ENCODE measurements at places on chromosomes 11 and 22.

GRCh38 chr22:24159650-24160049, 21.6 kb upstream of the SUSD2 start:
- no peak for DNase-seq

DNA sequence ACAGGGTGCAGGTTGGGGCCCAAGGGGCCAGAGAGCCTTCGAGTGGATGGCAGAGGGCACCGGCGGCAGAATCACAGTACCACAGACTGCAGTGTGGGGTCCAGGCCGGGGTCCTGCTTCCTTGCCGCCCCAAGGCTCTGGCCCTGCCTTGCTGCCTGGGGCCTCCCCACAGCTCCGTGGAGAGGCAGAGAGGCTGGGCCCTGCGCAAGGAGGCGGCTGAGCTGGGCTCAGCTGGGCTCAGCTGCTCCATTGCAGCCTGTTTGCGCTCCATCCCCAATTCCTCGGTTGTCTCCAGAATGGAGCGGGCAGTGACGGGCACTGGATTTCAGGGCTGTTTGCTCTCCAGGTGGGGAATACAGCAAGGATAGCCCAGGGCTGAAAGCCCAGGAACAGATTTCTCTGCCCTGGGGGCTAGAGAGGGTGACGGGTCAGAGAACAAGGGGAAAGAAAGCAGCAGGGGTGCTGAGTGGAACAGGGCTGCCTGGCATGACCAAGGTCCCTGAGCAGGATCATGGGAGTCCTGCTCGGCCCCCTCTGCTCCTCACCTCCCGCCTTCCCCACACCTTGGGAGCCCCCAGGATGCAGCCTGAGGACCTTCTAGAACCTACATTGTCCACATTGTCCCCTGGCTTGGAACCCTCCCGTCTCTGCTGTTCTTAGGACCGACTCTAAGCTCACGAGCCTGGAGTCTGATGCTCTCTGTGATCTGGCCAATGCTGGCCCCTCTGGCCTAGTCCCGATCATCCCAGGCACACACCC, 18.9 kb downstream of the MRGPRG start:
- DNase-seq, result no peak

DNA sequence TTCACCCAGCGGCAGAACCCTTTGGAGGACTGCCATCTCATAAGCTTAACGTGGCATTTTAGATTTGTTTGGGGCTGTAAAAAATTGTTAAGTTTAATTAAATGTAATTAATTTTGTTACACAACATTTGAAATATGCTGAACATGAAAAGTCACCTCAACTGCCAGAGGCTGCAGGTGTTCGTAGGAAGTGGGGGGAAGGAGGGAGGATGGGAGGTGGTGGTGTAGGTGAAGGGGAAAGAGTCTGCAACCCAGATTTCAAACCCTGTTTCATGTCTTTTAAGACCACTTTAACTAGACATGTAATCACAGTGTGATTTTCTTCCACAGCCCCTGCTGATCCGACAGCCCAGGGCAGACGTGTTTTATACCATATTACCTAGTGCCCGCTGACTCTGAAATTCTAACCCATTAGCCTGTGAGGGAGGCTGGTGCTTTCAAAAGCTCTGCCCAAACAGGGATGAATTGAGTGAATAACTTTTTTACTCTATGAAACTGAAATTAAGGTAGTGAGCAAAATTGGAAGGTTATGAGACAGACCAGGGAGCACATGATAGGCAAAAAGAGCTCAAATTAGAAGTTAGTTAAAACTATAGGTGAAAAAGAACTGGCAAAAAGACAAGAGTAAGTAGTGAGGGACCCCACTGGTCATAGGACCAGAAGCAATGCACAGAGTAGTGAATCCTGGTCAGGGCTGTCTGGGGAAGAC, 279.8 kb downstream of the DDX10 start:
- DNase-seq, result no peak

- no peak for DNase-seq
Observed at GRCh38 chr11:128494418-128495332, 92.7 kb downstream of the ETS1 start.

DNA sequence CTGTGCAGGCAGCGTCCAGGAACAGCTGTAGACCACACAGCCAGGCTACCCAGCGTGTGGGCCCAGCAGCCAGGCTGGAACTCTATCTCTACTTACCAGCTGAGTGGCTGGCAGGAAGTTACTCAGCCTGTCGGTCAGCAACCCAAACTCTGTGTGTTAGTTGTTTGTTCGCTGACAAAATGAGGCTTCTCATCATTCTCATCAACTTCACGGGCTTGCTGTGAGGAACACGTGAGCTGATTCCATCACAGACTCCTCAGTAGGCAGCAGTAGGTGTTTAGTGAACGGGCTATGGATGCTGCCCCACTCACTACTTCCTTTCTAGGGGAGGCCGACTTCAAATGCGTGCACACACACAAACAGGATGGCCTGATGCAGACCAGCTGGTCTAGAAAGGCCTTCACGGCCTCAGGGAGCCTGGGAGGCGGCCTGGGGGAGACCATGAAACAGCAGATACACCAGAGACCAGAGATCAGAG, 830 bp upstream of the SPDYC start:
- no peak for DNase-seq

DNA sequence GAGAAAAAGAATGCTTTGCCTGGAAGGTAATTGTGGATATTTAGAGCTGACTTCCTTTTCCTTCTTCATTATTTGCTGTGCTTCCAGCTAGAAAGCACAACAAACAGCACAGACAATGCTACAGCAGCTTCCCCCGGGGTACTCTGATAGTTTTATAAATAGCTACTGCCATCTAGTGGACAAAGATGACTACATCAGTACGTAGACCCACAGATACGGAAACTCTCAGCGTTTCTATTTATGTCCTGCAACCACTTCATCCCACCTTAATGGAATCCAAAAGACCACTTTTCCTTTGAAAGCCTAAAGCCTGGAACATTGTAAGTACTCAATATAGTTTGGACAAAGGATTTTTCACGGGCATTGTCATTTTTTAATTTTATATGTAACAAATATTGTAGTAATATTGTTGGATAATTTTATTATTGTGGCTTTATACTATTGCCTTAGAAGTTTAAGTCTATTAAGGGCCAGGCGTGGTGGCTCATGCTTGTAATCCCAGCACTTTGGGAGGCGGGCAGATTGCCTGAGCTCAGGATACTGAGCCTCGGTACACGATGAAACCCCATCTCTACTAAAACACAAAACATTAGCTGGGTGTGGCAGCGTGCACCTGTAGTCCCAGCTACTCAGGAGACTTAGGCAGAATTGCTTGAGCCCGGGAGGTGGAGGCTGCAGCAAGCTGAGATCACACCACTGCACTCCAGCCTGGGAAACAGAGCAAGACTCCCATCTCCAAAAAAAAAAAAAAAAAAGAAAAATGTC, 7.5 kb downstream of the HSPA8 start:
- peak; percentile 26 for DNase-seq

DNA sequence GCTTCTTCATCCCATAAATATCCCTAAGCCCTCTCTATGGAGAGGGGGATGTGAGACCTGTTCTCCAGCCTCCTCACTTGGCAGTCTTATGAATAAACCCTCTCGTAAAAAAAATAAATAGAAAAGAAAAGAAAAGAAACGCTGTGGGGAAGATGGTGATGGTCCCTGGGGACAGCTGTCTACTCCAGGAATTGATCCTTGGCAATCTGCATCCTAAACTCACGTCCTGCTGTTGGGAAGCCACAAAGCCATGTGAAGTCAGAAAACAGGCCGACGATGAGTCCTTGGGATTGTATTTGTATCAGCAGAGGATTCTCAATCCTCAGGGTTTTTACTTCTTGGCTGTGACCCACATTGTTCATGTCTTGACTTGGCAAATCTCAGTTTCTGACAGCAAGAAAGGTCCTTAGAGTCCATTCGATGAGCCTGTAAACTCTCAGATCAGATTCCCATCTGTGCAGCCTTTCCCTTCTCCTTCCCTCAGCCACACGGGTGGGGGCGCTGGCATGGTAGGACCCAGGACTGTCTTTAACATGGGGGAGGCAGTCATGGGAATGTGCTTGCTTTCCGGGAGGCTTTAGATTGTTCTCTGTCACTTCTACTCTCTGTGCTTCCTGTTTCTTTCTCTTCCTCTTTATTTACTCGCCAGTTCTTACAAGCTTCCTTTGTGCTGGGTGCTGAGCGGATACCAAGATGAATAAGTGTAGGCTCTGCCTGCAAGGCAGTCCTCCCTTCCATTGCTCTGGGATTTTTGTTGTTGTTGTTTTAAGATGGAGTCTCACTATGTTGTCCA, 24.9 kb downstream of the TCP11L1 start:
- peak; percentile 16 for DNase-seq

DNA sequence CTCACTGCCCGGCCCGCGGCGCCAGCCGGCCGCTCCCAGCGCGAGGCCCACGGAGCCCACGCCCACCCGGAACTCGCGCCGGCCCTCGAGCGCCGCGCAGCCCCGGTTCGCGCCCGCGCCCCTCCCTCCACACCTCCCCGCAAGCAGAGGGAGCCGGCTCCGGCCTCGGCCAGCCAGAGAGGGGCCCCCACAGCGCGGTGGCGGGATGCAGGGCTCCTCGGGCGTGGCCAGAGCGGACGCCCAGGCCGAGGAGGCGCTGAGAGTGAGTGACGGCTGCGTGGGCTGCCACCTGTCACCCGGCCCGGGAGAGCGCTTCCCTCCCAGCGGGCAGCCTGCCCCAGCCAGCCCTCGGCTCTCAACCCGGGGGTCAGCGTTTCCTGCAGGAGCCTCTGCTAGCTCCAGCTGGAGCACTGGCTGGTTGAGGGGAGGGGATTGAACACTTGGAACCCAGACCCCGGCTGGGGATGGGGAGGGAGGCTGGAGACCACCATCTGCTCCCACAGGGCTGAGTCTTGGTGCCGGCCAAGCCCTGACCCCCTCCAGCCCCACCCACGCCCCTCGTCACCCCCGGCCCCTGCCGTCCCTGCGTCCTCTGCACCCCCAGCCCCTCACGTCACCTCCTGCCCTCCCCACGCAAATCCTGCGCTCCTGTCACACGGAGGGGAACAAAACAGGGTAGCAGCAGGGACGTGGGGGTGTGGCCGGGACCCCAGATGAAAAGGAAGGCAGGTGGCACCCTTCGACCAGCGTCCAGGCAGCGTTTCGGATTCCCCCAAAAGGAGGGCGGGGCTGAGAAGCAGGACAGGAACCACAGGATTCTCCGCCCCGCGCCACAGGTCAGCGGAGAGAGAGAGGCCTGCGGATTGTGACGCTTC, 157.0 kb downstream of the BRD1 start:
- DNase-seq, result no peak

- DNase-seq, result no peak
Observed at GRCh38 chr22:20131597-20131858, at the start of gene ZDHHC8. Gene ZDHHC8, plus strand, starts transcription at chr22:20131804. Its CDS starts 144 bp downstream, at chr22:20131948.

DNA sequence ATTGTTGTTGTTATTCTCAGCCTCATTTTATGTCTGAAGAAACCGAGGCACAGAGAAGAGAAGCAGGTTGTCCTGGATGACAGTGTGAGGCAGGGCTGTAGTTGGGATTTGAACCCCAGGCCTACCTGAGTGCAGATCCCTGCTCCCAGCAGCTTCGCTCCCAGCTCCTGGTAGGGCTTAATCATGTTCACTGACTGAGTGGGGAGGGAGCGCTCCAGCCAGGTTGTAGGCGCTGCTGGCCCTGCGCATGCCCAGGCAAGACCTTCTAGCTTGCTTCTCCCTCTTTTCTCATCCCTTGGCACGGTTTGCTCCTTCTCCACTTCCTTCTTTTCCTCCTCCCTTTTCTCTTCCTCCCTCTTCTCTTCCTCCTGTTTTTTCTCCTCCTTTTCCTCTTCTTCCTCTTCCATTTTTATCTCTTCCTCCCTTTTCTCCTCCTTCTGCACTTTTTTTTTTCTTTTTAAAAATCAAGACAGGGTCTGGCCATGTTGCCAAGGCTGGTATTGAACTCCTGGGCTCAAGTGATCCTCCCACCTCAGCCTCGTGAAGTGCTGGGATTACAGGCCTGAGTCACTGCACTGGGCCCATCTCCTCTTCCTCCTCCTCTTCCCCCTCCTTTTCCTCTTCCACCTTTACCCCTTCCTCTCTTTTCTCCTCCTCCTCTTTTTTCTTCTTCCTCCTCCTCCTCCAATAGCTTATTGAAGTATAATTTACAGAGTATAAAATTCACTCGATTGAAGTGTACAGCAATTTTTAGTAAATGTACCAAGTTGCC, 109.3 kb downstream of the KIAA1671 start:
- DNase-seq, result no peak

DNA sequence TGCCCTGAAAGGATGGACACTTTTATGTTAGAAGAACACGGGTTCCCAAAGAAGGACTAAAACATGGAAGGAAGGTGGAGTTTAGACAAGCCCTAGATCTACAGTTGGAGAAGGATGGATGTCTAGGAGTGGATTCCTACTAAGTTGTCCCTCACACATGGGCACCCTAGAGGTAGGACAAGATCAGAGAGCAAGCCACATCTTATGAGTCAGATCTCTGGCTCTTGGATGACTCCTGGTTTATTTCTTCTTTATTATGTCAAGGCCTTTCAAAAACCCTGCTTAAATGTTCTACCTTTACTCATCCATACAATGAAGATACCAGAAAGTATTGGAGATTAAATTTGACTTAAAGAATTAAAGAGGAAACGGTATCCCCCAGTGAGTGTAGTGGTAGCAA, 34.4 kb downstream of the PRCP start:
- no peak for DNase-seq

DNA sequence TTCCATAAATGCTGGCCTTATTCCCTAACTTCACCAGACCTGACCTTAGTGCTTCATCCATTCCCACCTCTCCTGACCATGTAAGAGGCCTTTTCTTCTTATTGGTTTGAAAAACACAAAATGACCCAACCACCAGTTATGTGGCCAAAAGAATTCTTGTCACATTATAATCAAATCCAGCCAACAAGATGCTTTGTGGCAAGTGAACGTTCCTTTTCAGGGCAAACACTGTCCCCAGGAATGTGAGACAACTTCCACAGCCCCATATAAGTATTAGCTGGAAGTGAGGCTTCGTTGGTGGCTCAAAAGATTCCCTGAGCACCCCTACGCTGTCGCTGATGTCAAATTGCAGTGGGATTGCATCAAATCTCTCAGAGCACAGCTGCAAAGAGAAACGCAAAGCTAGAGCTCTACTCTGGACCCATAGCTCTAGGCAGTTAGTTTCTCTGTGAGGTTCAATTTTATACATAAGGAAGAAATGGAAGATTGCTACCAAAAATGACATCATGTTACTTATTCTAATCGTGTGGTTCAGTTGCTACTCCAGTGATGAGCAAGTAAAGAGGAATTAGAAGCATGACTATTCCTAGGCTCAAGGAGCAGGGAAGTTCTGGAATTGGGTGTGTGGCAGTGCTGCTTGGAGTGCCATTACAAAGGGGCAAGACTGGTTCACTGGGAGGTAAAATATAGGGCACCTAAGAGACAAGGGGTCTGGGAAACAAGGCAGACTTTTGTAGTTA, 26.1 kb downstream of the GLYATL1 start:
- DNase-seq, result no peak

- no peak for DNase-seq
Observed at GRCh38 chr11:67641338-67642172, 2.0 kb upstream of the TBX10 start.

GRCh38 chr11:111417011-111417765, 38.1 kb upstream of the POU2AF1 start:
- no peak for DNase-seq

Measured in SIG-M5 (cell line).